ENCODE measurements at places on chromosomes 6 and 20. TPM values are rescaled to one million over a fixed set of nuclear protein-coding genes. Genes with fewer than 3 reads are reported as not detected.

PHACTR1 gene
- not detected for polyA plus RNA-seq

DNA sequence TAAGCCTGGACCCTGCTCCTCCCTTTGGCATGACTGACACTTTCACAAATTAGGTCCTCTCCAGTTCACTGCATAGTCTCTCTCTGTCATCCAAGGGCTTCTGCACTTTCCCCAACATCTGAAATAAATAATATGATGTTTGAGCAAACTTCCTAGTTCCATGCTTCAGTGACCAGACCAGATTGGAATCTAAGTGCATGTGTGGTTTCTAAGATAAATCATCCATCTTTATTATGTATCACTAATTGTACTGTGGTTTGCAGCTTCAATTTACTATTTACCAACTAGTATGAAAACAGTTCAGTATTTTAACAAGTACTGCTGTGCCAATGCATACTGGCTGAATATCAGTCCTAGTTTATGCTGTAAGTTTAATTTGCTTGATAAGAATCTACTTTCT is 18.7 kb downstream of the SESN1 start:
- no peak for DNase-seq

MUC21 gene
- not detected for polyA plus RNA-seq

- no peak for DNase-seq
These were observed 11.5 kb downstream of the SLC2A10 start for GRCh38 chr20:46720776-46721425.

GRCh38 chr20:13382786-13383185 is 161.7 kb downstream of the ISM1 start:
- DNase-seq: no peak

DNA sequence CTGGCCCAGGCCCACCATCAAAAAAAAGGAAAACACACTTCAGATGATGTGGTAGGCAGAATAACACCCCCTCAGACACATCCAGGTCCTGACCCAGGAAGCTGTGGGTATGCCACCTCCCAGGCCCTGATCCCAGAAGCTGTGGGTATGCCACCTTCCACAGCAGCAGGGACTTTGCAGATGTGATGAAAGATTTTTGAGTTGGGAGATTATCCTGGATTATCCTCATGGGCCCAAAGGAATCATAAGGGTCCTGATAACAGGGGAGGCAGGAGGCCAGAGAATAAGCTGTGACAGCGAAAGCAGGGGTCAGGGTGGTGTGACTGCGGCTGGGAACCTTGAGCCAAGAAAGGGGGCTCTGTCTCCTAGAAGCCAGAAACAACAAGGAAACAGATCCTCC is 55.0 kb downstream of the BMP7 start:
- DNase-seq: no peak

GRCh38 chr20:63183422-63184146 is 32.3 kb downstream of the YTHDF1 start:
- no peak for DNase-seq

GRCh38 chr6:109795994-109796555 is 105.0 kb downstream of the FIG4 start:
- no peak for DNase-seq

MANEA gene
- 10.5 TPM for polyA plus RNA-seq

GRCh38 chr20:37836926-37837325 is 66.0 kb upstream of the VSTM2L start:
- DNase-seq: no peak

DNA sequence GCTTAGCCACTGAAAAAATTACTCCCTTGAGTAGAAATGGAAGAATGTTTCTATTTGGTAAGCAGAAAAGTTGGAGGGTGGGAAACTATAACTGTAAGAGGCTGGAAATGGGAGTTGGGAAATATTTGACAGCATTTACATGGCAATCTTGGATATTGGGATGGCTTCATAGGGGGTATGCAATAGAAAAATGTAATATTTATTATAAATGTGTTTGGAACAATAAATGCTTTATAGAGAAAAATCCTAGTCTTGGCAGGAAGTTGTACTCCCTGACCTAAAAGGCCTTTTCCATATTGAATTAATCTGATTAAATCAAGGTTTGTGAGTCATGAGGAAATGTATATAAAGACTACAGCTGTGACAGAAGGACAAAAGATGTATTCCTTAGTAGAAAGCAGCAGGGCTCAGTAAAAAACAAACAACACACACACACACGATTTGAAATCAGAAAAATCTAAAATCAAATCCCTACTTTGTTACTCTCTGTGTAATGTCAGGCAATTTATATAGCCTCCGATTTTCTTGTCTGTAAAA is 272.3 kb downstream of the CD109 start:
- DNase-seq: no peak

- no peak for DNase-seq
These were observed 32.3 kb downstream of the MOXD1 start for GRCh38 chr6:132368916-132369481.

VIP gene
- polyA plus RNA-seq: not detected

DNA sequence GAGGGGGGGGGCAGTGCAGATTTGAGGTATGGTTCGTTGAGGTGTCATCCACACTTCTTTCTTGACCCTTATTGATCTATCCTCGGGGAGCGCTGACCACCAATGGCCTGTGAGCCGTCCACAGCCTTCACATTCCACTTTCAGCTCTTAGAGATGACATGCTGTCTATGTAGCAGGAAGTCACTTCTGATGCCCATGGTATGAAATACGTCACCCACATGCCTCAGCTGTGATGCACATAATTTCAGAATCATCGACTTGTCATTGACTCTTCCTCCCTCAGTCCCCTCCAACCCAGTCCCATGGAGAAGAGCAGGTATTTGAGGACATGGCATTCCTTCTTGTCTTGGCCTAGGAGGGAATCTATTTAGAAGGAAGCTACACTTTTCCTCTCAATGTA is 4.7 kb upstream of the ADGRF5 start:
- DNase-seq: no peak

DNA sequence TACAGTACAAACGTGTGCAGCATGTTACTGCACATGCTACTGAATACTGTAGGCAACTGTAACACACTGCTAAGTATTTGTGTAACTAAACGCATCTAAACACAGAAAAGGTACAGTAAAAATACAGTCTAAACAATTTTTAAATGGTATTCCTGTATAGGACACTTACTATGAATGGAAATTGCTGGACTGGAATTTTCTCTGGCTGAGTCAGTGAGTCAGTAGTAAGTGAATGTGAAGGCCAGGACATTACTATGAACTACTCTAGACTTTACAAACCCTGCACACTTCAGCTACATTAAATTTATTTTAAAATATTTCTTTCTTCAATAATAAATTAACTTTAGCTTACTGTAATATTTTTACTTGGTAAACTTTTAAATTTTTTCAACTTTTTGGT is 225.0 kb upstream of the TENT5A start:
- no peak for DNase-seq

DNA sequence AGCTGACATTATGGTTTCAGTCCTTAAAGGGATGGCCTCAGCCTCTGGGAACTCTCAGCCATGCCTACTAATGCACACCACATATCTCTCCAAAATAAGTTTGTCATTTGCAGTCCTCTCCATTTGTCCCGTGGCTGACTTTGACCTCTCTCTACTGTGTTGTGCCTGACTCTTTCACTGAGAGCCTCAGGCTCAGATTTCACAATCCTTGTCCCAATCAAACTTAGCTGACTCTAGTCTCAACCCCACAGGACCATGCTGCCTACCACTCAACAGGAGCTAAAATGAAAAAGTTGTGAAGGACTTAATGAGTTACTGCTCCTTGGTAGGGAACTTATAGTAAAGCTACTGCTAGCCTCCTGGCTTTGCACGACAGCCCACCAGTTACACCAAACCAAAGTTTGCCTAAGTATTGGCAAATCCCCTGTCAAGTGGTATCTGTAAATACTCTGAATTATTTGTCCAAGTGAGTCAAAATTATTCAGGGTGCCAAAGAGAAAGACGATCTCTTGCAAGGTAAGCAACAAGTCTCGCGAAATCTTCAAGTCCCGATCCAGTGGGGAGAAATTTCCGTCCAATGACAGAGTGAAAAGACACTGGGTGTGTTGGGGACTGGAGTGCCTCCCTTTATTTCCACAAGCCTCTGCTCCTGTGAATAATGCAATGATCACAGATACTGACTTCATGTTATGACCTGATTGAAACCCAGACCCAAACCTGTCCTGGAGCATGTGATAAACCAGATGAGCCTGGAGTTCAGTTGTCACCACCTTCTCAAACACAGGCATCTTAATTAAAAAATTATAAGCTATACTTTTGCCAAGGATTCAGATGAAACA is 124.4 kb upstream of the FOXQ1 start:
- no peak for DNase-seq

GRCh38 chr6:11432713-11433450 is 104.7 kb upstream of the TMEM170B start:
- DNase-seq: no peak

- no peak for DNase-seq
These were observed 209.0 kb upstream of the PRSS16 start for GRCh38 chr6:27038498-27038897.

RHAG gene
- polyA plus RNA-seq: not detected

PPP1R3G gene
- polyA plus RNA-seq: 0.11 TPM

GRCh38 chr6:68994521-68994920 is 359.4 kb downstream of the ADGRB3 start:
- DNase-seq: no peak

GRCh38 chr6:137272403-137272802 is 53.2 kb upstream of the IFNGR1 start:
- DNase-seq: no peak

DNA sequence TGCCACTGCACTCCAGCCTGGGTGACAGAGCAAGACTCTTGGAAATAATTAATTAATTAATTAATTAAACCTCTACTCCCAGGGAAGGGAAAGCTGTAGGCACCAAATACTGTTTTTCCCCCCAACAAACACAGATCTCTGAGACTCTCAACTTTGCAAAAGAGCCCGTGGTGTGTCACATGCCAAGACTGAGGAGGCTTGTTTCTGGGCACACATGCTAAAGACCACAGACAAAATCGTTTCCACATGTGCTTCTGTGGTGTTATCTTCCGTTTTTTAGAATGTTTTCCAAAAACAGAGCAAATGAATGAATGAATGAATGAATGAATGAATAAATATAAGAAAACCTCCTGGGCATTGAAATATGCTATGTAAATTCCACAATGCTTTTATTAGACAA is 55.6 kb upstream of the ATXN1 start:
- no peak for DNase-seq

- no peak for DNase-seq
These were observed 668.2 kb upstream of the MARCKS start for GRCh38 chr6:113188962-113189361.

GRCh38 chr6:151109361-151109760 is 130.4 kb upstream of the AKAP12 start:
- DNase-seq: peak; percentile 69

METTL24 gene
- not detected for polyA plus RNA-seq

ID4 gene
- 0.32 TPM for polyA plus RNA-seq

GRCh38 chr6:39930540-39930939 is 3.7 kb downstream of the MOCS1 start:
- DNase-seq: no peak

DNA sequence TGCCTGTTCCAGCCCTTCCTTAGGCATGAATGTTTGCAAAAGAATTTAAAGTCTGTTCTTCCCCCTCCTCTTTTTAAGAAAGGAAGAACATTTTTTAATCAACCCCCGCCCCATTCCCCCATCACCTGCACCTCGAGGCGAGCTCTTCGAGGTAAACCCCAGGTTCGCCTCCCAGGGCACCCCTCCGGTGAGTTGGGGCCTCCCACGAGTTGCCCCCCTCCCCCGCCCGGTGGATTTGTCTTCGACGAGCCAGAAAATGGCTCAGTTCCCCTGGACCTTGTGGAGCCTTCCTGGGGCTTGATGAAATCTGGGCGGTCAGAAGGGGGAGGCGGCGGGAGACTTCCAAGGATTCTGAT is 256 bp upstream of the OVOL2 start:
- DNase-seq: no peak

TEAD3 gene
- 22.8 TPM for polyA plus RNA-seq

GRCh38 chr20:20780127-20780824 is 67.8 kb upstream of the RALGAPA2 start:
- DNase-seq: no peak

EDEM2 gene
- polyA plus RNA-seq: 28.3 TPM

DNA sequence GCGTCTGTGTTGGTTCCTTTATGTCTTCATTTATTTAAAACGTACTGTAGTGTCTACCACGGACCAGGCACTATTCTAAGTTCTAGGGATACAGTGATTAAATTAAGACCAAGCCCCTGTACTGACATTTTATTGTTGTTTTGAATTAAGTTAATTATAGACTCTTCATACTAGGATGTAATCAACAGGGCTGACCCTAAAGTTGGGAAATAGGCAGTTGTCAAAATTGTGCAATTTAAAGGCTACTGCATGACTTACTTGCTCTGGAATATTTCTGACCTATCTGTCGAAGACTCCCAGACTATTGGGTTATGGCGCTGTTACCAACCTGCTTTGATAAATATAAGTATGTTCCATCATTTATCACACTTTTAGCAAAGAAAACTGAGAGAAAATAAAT is 6.7 kb downstream of the MYO6 start:
- DNase-seq: no peak

DNA sequence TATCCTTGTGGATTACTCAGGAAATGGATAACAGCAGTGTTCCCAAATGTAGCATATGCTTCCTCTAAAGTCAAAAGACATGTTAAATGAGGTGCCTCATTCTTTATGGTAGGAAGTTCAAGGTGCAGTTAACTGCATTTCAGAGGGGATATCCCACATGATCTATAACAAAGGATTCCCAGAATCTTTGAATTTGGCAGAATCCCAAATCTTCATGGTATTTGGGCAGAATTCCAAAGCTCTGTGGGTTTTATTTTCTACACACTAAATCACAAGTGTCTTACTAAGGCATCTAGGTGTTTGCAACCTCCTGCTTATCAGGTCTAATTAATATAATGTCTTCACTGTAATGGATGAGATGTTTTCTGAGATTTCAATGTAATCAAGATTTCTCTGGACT is 364.3 kb upstream of the MAN1A1 start:
- DNase-seq: no peak
